ENCODE measurements at places on chromosomes 7 and 10. TPM values are rescaled to one million over a fixed set of nuclear protein-coding genes. Genes with fewer than 3 reads are reported as not detected.

Gene MRPS24
- total RNA-seq = 188 TPM

Gene FAM13C
- 12.2 TPM for total RNA-seq

Gene AKR1C8
- not detected for total RNA-seq

Gene ANKRD61
- total RNA-seq = not detected

Gene ECHS1
- 303 TPM for total RNA-seq

Gene PHYH
- 157 TPM for total RNA-seq

Gene VENTX
- 0.56 TPM for total RNA-seq

Gene PMS2
- 8.1 TPM for total RNA-seq

Gene CLCN1
- total RNA-seq = not detected

Gene EGFR
- 4.6 TPM for total RNA-seq

Gene ADCYAP1R1
- total RNA-seq = 7.7 TPM

Gene GSTO2
- total RNA-seq = 0.88 TPM

Gene NRCAM
- total RNA-seq = 0.35 TPM

Gene MACROH2A2
- total RNA-seq = 14.9 TPM

Gene LRIT1
- total RNA-seq = not detected

Gene NKX2-3
- not detected for total RNA-seq

Gene LOXL4
- total RNA-seq = 1.3 TPM

Gene SP4
- 5.6 TPM for total RNA-seq

Gene GPRIN2
- total RNA-seq = not detected

Gene HUS1
- 26.3 TPM for total RNA-seq

Gene LRRD1
- total RNA-seq = not detected

Gene GPR15LG
- total RNA-seq = not detected

Gene PAX4
- not detected for total RNA-seq

Gene CFTR
- total RNA-seq = 0.24 TPM

Gene ANKRD26
- 9.9 TPM for total RNA-seq

Gene NUTM2E
- total RNA-seq = 0.08 TPM

Gene H2BK1
- total RNA-seq = not detected

Gene SUN3
- total RNA-seq = not detected
